Hematopoietic multipotent progenitor cell treated with erythropoietin and hydrocortisone succinate and interleukin-3 and kit ligand, for 4 days (in vitro differentiated cells): ENCODE measurements at places on chromosomes 7 and 10.
A peak's percentile ranks its signal among the peaks of the same experiment; 100 is the strongest.

GRCh38 chr10:10141782-10142382, 875.8 kb upstream of the CELF2 start:
- DNase-seq: no peak

DNA sequence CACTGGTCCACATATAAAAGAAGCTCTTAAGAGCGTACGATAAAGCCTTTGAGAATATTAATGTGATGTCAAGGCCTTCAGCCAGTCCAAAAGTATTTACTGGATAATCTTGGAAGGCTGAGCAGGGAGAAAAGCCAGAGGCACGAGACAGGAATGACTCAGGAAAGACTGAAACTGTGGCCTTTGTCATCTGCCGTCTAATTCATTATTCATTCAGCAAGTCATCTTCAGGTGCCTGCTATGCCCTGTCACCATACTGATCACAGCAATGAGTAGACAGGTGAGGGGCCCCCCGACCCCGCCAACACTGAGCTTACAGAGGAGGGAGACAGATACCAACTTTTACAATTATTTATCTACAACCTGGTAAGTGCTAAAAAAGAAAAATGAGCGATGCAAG, 78.9 kb downstream of the VOPP1 start:
- DNase-seq: no peak

- DNase-seq: peak; percentile 24
Measured at GRCh38 chr7:91949221-91950009, 8.8 kb downstream of the AKAP9 start.

GRCh38 chr10:43125881-43126731, 12.1 kb upstream of the CSGALNACT2 start:
- no peak for DNase-seq

GRCh38 chr7:124196519-124196918, 163.7 kb upstream of the TMEM229A start:
- DNase-seq: no peak

DNA sequence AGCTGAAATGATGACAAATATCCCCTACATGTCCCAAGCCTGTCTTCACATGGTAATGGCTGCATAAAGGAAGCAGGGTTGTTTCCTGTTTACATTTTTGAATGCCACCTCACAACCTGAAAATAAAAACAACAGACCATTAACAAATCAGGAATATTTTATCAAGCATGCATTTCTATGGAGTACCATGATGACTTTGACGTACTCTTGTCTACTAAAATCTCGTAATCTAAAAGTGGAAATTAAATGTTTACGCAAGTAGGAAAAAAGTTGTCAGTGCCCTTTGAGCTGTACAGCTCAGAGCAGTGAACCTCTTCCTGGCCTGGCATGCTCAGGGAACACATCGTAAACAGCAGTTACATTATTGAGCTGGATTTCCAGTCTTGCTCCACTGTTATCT, 194.1 kb downstream of the INHBA start:
- no peak for DNase-seq

DNA sequence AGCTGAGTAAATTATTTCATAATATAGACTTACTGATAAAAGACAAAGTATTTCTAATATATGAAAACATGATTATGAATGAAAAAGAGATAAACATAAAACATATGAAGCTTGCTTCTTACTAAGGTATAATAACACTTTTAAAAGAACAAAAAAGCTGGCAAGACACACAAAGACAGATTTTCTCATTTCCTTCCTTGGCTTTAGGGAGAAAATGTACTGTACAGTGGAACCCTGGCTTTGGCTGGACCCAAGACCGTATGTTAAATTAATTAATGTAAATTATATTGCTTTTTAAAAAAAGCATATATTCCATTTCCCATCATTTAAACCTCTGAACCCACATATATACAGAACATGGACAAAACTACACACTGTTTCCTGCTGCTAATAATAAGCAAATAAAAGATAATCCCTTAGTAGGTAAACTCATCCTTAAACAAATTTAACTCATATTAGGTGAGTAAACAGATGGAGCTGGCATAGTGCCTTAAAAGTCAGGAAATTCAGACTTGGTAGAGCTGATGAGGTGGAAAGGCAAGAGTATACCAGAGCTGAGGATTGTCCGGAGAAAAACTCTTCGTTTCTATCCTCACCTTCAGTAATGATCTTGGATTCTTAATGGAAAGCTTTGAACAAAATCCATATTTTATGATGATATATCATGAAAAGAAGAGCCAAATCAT, 1016.4 kb upstream of the KCND2 start:
- DNase-seq: no peak

- DNase-seq: no peak
Measured at GRCh38 chr10:34864149-34865067, 49.3 kb upstream of the PARD3 start.

DNA sequence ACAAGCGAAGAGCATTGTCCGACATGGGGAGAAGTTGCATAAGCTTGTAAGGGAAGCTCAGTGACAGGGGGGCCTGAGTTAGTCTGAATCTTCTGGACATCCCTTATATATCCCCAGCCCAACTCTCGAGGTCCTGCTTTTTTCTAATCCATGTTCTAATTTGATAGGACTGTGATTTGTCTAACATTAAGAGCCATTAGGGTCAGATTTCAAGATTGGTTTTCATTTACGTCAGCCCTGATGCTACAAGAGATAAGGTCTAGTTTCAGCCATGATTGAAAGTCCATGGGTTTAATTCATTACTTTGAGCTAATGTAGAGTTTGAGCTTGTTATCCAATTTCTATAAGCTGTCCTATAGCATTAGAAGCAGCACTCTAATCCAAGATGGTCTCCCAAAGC, 20.3 kb downstream of the TLX1 start:
- DNase-seq: no peak

- DNase-seq: no peak
Measured at GRCh38 chr10:115936926-115937767, 335.9 kb downstream of the GFRA1 start.

DNA sequence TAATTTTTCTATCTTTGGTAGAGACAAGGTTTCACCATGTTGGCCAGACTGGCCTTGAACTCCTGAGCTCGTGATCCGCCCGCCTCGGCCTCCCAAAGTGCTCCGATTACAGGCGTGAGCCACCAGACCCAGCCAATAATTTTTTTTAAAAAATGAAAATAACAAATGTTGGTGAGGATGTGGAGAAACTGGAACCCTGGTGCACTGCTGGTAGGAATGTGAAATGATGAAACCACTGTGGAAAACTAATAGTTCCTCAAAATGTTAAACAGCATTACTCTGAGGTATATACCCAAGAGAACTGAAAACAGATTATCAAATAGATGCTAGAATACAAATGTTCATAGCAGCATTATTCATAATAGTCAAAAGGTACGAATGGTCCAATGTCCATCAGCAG, 23.0 kb upstream of the YWHAG start:
- no peak for DNase-seq

DNA sequence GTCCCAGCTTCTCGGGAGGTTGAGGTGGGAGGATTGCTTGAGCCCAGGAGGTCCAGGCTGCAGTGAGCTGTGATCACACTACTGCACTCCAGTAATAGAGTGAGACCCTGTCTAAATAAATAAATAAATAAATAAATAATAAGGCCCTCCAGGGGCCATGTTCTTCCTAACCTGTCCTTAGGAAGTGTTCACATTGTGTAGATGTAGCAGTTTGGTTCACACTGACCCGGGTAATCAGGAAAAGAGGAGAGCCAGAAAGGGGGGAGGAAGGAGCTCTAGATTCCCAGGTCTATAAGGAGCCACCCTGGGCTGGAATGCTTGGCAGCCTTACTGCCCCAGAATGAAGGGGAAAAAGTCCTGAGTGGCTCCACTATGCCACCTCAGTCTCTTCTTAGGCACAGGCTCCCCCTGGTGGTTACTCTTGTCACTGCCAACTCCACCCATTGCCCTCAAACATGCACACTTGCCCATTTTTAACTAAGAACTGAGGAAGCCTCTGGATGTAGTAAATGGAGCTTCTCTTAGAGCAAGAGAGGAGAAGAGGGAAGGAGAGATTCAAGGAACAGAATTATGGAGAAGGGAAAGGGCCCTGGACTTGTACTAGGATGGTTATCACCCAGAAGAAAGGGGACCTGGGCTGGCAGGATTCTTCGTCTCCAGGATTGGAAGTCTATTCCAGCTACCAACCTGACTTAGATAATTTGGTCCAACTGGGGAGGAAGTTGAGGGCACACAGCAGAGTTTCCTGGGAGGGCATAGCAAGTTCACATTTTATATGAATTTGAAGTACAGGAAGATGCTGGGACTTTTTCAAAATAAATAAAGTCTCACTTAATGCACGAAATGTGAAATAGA, 7.8 kb downstream of the HPS6 start:
- DNase-seq: peak; percentile 92

- no peak for DNase-seq
Measured at GRCh38 chr10:42973411-42973810, 103.5 kb upstream of the RET start.

DNA sequence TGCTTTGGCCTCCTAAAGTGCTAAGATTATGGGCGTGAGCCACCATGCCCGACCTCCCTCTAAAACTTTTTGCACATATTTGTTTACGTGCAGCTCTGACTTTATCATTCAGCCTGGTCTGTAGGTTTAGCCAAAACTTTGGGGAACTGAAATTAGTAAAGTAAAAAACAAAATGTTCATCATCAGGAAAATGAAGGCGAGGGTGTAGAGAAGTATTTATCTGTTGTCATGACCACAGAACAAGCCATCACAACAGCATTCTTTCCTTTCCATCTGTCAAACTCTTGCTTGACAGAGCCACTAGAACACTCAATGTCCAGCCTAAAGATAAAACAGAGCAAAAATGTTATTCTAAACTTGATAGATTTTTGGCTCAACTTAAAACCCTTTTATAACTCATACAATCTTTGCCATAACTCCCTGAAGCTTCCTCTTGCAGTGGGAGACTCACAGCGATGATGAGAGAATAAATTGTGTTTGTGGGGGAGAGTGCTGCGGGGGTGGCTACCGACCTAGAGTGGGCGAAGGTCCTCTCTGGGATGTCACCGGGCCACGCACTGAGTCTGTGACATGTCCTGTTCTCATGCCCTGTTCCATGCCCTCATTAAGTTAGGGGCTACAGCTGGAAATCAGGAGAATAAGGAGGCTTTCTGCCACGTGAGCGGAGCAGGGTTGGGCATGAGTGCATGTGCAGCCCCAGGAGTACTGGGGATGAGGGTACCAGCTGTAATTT, 58.6 kb upstream of the MKRN1 start:
- DNase-seq: no peak

- DNase-seq: peak; percentile 58
Measured at GRCh38 chr7:2063563-2064260, 169.0 kb downstream of the MAD1L1 start.

GRCh38 chr7:7521259-7521658, 14.4 kb downstream of the COL28A1 start:
- peak; percentile 51 for DNase-seq

- no peak for DNase-seq
Measured at GRCh38 chr7:142356166-142356565, 98.3 kb upstream of the PRSS58 start.

DNA sequence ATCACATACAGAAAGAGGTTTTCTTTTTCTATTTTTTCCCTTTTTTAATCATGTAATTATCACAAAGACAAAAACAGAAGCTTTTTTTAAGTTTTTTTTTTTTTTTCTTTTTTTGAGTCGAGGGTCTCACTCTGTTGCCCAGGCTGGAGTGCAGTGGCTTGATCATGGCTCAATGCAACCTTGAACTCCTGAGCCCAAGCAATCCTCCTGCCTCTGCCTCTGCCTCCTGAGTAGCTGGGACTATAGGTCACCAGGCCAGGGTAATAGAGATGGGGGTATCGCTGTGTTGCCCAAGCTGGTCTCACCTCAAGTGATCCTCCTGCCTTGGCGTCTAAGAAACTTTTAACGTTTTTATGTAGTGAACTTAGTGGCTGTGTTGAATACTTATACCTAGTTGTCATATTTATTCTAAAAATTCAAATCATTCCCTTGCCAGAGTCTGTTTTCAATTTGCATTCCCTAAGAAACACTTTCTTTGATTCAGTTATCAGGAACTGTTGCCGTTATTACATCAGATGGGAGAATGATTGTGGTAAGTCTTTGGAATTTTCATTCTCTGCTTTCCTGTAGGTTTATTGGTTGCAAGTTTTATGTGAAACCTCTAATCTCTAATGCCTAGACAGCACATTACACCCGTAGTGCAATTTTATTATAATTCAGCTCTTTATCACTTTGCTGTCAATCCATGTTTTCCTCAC, 1.3 kb downstream of the LSM8 start:
- DNase-seq: no peak

DNA sequence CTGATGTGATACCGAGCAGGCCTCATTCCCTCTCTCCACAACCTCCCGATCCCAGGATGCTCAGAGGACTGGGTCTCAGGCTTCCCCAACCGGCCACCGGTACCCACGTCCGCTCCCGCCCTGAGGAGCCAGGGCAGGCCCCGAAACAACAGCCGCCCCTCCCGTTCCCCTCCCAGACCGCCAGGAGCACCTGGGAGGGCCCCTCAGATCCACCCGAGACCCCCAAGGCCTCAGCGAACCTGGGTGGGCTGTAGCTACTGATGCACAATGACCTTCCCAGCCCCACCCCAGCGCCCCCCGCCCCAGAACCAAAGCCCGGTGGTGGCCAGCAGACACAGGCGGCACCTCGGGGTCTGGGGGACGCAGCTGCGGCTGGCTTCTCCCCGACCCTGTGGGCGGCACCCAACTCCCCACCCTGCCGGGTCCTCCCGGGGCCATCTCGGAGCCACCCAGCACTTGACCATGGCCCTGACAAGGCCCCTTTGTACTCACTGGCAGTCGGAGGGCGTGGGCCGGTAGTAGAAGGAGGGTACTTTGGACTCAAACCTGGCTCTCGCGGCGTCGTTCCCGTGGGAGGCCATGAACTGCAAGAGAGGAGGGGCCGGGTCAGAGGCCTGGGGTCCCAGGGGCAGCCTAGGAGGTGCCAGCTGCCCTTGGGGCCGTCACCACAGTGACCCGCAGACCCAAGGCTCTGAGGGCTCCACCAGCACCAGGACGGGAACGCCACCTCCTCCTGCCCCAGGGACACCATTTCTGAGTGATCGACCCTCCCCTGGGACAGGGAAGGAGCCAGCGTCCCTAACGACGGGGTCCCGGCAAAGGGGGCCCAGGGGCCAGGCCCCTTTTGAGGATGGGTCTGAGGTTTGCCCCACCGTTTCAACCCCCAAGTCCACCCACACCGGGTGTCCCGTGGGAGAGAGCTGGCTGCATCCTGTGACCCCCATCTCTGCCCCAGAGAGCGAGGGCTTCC, 28.1 kb downstream of the ADAP1 start:
- DNase-seq: no peak

- DNase-seq: no peak
Measured at GRCh38 chr7:84216472-84216871, 21.9 kb upstream of the SEMA3A start.

- DNase-seq: no peak
Measured at GRCh38 chr7:150793569-150794238, 6.5 kb downstream of the TMEM176B start.

- DNase-seq: no peak
Measured at GRCh38 chr7:36017111-36017510, 135.9 kb upstream of the EEPD1 start.

GRCh38 chr7:43201912-43202311, 89.5 kb downstream of the HECW1 start:
- no peak for DNase-seq

- DNase-seq: no peak
Measured at GRCh38 chr10:91652364-91652763, 19.5 kb upstream of the PPP1R3C start.
